Activated naive CD4-positive, alpha-beta T cell treated with anti-CD3 and anti-CD28 coated beads, Interleukin-2, amount 50 U/mL, for 72 hours (primary cell): ENCODE measurements at places on chromosomes 5 and 9.

DNA sequence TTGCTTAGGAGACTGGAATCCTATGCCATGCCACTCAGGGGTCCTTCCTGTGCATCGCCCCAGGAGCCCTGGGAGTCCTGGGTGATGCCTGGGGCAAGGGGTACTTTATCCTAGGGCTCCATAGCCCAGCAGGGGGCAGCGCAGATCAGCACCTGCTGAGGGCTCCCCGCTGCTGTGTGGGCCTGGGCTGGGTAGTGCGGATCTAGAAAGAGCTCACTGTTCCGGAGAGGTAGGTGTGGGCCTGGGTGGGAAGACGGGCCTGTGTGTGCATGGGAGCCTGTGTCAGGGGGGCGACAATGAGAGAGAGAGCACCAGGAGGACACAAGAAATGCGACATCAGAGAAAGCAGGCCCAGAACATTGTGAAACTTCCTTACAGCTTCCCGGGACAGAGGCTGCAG, 11.4 kb upstream of the DAB2IP start:
- peak; percentile 65 for DNase-seq

GRCh38 chr5:155514105-155514563, 500.6 kb downstream of the KIF4B start:
- DNase-seq, result no peak

- DNase-seq, result no peak
Observed at GRCh38 chr9:21316032-21316842, 11.1 kb upstream of the IFNA5 start.

- DNase-seq, result no peak
Observed at GRCh38 chr9:437066-437465, 222.4 kb downstream of the DOCK8 start.
